Airway epithelial cell (primary cell): ENCODE measurements at places on chromosomes 1 and 21. TPM values are rescaled to one million over a fixed set of nuclear protein-coding genes. Genes with fewer than 3 reads are reported as not detected.

The HIVEP3 gene
- total RNA-seq: 0.19 and 1.1 TPM in 2 replicates

The TNFRSF25 gene
- total RNA-seq: 31.7 and 34.3 TPM in 2 replicates

The ADGRL4 gene
- total RNA-seq: 0.14 and 0.21 TPM in 2 replicates

The XCL1 gene
- total RNA-seq: not detected in 2 replicates

The LCE2A gene
- not detected in 2 replicates for total RNA-seq

The PROK1 gene
- total RNA-seq: not detected in 2 replicates

The PPM1J gene
- total RNA-seq: 4.9 and 6.4 TPM in 2 replicates

The FCGR1A gene
- not detected in 2 replicates for total RNA-seq

The KRTAP24-1 gene
- total RNA-seq: not detected in 2 replicates

The C21orf58 gene
- total RNA-seq: 3.7 and 4.3 TPM in 2 replicates

The CFAP107 gene
- total RNA-seq: not detected in 2 replicates

The RGS16 gene
- 0.74 and 1.2 TPM in 2 replicates for total RNA-seq

The NCF2 gene
- 13.6 and 34.7 TPM in 2 replicates for total RNA-seq
